ENCODE measurements at places on chromosomes 13 and 19.
A peak's percentile ranks its signal among the peaks of the same experiment; 100 is the strongest.

GRCh38 chr19:7340959-7341837 is 7.5 kb upstream of the ARHGEF18 start:
- peak; percentile 70 for DNase-seq

DNA sequence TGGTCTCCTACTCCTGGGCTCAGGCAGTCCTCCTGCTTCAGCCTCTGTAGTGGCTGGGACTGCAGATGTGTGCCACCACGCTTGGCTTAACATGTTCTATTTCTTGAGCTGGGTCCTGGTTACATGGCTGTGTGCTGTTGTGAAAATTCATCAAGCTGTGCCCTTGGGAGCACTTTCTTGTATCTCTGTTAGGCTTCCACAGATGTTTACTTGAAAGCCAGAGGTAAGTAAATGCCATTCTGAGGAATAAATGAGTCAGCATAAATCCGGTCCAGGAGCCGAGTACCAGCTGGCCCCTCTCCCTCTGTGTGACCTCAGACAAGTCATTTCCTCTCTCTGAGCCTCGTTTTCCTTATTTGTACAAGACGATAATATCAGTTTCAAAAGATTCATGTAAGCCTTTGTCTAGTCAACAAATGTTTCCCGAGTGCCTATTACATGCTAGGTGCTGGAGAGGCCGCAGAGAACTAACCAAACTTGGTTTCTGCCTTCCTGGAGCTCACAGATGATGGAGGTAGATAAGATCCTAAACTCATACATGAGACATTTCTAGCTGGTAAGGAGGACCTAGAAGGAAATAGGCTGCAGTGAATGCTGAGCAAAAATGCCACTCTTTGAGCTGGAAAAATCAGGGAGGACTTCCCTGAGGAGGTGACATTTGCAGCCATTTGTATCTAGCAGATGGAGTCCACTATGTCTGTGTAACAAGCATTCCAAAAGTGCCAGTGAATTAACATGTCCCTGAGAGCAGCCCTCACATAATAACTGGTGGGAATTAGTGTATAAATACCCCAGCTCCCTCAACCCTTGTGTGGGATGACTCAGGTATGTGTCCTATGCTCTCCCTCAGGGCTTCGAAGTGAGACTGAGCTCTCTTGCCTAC is 2.7 kb upstream of the RASAL3 start:
- peak; percentile 44 for DNase-seq

- DNase-seq, result no peak
Observed at GRCh38 chr13:31052478-31052877, 109.2 kb downstream of the HSPH1 start.

- DNase-seq, result no peak
Observed at GRCh38 chr13:111852725-111853518, 214.0 kb upstream of the SOX1 start.

DNA sequence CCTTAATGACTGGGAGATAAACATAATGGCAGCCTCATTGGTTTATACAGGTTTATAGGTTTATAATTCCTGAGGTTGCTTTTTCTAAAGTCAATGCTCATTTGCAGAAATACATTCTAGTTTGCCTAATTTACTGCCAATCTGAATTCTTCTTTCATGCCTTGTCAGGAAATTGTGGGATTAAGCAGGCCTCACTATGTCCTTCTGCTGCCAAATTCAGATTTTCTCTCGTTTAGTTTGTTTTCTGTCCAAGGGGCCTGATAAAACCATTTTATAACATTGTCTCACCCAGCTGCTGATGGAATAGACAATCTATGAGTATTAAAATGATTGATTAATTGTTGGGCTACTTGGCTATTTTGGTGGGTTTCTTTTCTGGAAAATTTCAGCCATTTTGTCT is 42.4 kb upstream of the OBI1 start:
- DNase-seq, result peak; percentile 50

GRCh38 chr13:48500652-48501197 is 32.2 kb downstream of the RCBTB2 start:
- peak; percentile 84 for DNase-seq

DNA sequence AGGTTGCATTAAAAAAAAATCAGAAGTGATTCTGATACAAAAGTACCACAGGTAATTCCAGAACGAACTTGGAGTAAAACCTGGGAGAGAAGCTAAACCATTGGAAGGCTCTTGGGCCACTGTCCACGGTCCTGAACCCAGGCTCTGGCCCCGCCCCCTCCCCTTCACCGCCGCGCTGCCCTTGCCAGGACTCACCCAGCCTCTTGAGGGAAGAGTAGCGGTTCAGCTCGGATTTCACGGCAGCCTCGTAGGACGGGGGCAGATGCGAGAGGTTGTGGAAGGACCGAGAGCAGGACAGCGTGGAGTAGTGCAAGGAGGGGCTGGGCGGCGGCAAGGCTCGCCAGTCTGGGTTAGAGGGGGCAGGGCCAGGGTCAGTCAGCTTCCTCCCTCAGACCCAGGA is 5.7 kb downstream of the SHISA7 start:
- peak; percentile 68 for DNase-seq

DNA sequence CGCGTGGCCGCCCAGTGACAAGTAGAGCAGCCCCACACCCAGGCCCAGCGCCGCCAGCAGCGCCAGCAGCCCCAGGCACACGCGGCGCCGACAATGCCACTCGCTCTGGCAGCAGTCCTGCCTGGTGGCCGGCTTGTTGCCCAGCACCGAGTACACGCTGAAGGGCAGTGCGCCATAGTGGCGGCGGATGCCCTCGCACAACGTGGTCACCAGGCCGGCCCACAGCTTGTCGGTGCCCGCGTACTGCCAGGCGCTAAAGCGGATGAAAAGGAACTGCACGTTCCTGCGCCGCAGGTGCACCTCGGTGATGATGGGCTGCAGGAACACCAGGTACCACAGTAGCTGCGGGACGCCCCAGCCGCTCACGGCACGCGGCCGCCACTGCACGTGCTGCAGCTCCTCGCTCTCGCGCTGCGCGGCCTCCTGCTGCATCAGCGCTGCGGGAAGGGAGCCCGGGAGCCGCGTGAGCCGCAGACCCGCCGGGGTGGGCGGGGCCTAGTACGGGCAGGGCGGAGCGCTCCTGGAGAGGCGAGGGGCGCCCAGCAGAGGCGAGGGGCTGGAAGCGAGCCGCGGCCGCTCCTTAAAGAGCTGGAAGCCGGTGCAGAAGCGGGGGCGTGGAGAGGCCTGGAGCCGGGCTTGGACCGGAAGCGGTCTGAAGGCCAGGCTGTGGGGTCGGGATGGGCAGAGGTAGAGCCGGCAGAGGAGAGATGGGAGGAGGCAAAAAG is 7.3 kb downstream of the NKPD1 start:
- peak; percentile 23 for DNase-seq

GRCh38 chr13:113393563-113394338 is 29.8 kb upstream of the GRTP1 start:
- peak; percentile 68 for DNase-seq

- peak; percentile 79 for DNase-seq
Observed at GRCh38 chr13:20197361-20197834, 4.7 kb upstream of the GJB2 start.

DNA sequence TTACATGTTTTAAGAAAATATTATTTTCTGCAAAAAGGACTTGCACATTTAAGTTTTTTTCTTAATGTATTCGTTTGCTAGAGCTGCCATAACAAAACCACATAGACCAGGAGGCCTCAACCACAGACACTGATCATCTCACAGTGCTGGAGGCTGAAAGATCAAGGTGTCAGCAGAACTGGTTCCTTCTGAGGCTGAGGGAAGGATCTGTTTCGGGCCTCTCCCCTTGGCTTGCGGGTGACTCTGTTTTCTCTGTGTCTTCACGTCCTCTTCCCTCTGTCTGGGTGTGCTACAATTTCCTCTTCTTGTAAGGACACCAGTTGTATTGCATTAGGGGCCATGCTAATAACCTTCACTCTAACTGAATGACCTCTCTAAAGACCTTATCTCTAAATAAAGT is 364.2 kb downstream of the IRS2 start:
- no peak for DNase-seq

DNA sequence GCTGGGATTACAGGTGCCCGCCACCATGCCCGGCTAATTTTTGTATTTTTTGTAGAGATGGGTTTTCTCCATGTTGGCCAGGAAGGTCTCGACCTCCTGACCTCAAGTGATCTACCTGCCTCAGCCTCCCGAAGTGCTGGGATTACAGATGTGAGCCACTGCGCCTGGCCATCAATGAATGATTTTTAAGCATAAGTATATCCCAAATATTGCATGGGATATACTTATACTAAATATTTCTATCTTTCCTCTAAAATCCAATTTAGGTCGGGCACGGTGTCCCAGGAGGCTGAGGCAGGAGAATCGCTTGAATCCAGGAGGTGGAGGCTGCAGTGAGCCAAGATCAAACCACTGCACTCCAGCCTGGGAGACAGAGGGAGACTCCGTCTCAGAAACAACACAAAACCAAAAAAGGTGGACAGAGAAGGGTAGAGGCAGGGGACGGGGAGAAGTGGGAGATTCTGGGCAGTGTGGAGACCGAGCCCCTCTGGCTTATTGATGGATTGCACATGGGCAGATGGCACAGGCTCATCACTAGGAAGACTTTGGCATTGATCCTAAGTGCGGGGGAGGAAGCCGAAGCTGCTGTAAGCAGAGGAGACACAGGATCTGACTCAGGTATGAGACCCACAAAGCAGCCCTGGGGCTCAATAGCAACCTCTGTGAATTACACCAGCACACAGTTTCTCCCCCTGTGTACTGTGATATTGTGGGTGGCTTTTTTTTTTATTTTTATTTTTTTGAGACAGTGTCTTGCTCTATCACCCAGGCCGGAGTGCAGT is 13.5 kb downstream of the ARRDC5 start:
- DNase-seq, result peak; percentile 37

GRCh38 chr19:19550485-19550929 is 12.4 kb downstream of the CILP2 start:
- peak; percentile 70 for DNase-seq

DNA sequence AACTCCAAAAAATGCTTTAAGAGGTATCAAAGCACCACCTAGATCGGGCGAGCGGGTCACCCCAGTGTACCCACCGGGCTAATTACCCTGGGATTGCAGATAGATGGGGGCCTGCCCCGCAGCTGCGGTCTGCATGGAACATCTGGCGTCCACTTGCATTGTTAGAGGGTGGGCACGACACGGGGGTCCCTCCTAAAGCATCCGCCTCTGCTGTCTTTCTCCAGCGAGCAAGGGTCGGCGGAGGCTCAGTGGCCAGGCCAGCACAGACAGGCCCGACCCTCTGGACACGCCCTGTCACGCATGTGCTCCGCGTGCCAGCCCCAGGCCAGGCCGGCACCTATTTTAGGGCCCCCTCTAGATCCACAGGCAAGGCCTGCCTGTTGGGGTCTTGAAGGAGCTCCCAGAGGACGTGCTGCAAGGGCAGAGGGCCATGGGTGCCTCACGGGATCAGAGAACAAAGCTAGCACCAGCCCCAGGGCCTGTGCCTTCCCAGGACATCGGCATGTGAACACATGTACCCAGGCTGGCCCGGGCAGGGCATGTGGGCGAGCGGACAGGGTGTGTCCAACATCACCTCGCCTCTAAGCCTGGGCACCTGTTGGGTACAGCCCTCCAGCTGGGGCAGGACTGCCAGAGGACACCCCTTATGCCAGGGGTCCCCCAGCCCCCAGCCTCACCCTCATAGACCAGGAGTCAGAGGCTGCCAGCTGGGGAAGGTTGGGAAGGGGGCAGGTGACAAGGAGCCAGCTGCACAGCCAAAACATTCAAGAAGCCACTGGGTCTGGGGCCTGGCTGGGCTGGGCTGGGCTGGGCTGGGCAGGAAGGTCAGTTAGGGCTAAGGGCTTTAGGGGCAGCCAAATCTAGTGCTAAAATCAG is 35.6 kb upstream of the NANOS3 start:
- DNase-seq, result peak; percentile 48

DNA sequence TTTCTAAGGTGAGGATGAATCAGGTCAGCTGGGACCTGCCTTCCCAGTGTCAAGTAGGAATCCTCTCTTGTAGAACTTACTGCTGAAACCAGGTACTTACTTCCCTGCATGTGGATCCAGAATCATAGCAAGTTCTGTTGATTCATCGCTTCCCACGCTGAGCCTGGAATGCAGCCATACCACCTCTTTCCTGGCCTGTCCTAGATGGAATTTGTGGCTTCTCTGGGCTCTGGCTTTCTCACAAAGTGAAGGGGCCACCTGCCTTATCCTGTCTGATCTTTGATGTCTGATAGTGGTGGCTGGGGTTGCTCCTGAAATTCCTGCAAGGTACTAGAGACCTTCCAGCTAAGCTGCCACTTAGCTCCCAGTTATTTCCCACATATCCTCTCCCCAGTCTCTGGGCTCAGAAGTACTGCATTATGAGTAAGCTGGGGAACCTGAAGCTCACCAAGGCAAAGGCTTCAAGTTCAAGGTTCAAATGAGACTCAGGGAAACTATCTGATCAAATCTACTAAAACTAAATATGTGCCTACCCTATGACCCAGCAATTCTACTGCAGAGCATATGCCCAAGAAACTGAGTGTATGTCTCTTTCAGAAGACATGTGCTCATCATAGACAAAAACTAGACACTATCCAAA is 103.5 kb downstream of the SUCLA2 start:
- peak; percentile 73 for DNase-seq
